ENCODE measurements at places on chromosomes 16 and 17. TPM values are rescaled to one million over a fixed set of nuclear protein-coding genes. Genes with fewer than 3 reads are reported as not detected.

The SDR42E1 gene
- total RNA-seq, result 14.5 TPM

The TMEM98 gene
- total RNA-seq, result 7.3 TPM

The TAT gene
- total RNA-seq, result 0.24 TPM

GRCh38 chr17:21172846-21173245, 41.1 kb downstream of the TMEM11 start:
- no peak for ATAC-seq

GRCh38 chr17:42311240-42312034, 23.1 kb downstream of the STAT5A start:
- ATAC-seq, result peak; percentile 13

All from esophagus mucosa (tissue), 1 donor.